ENCODE measurements at places on chromosomes 1 and 21. TPM values are rescaled to one million over a fixed set of nuclear protein-coding genes. Genes with fewer than 3 reads are reported as not detected.

DNA sequence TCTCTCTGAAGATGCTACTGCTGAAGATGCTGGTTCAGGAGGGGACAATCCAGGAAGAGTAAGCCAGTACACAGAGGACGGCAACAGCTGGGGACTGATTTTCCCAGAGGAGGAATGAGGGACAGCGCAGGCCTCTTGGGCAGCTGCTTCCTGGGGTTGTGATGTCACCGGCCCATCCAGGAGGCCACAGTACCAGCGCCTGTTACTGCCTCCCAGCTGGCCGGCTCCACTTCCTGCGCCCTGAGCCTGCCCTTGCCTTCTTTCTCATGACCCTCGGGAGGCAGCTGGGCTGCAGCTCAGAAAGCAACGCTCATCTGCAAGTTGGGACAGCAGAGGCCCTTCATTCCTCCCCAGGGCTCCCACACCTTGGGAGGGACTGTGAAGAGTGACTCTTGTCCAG, 21.9 kb upstream of the ID3 start:
- DNase-seq: no peak

DNA sequence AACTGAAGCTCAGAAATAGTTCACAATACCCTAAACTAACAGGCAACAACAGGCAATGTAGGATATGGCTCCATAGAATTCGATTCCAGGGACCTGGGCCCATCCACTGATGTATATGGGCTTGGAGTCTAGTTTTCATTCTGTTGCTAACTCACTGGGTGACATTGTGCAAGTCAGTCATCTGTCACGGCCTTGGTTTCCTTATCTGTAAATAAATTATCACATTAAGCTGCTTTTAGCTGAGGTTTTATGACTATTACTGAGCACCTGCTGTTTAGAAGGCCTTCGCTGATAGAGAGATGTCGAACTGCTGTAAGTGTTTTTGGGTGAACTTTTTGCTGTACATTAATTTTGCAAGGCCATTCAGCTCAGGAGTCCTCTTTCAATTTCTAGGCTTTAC, 22.9 kb upstream of the ERO1B start:
- no peak for DNase-seq

- DNase-seq: no peak
These were observed 208.1 kb downstream of the TGFB2 start for GRCh38 chr1:218553197-218553596.

Gene RXFP4
- not detected for total RNA-seq

Gene CCDC27
- not detected for total RNA-seq

Gene VANGL2
- 1.1 TPM for total RNA-seq

Data from GM12878 (cell line).